Activated CD4-positive, alpha-beta T cell treated with anti-CD3 and anti-CD28 coated beads, Interleukin-2, amount 10 ng/mL, durations not matched to agents 24 days and 14 days (primary cell): ENCODE measurements at places on chromosomes 4 and X. TPM values are rescaled to one million over a fixed set of nuclear protein-coding genes. Genes with fewer than 3 reads are reported as not detected.

DNA sequence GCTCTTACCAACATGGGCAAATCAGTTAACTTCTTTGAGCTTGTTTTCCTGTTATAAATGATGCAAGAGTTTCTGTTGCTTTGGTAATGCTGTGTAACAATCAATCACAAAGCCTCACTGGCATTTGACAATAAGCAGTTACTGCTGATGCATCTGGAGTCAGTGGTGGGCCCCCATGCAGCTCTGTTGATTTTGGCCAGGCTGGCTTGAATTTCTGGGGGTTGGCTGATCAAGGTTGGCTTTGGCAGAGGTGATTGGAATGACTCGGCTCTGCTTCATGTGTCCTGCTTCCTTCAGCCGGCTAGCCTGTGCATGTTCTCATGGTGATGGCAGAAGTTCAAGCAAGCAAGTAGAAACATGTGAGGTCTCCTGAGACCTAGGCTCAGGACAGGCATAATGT, 90.4 kb downstream of the PHEX start:
- no peak for DNase-seq

DNA sequence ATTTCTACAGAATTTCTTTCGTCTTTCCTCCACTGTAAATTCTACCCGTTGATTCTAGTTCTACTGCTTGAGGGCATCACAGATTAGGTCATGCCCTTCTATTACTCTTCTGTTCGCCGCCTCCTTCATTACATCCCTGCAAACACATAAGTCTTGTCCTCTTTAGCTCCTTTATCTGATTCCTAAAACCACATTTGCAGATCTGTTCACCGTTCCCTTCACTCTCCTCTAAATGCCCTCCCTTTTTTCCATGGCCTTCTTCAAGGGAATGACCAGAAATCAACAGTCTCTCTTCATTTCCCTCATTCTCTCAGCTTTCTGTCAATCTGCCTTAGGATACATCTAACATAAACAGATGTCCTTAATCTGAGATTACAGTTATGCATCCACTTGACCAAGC, 43.1 kb downstream of the BTC start:
- DNase-seq, result no peak

GRCh38 chr4:76955182-76955581, 5.6 kb downstream of the SEPTIN11 start:
- DNase-seq, result no peak

The VSIG4 gene
- total RNA-seq, result not detected in 2 replicates
